AG20443 (cell line): ENCODE measurements at places on chromosomes 3 and 15.
A peak's percentile ranks its signal among the peaks of the same experiment; 100 is the strongest.

- DNase-seq: no peak
Measured at GRCh38 chr3:180855364-180855763, 57.1 kb upstream of the FXR1 start.

DNA sequence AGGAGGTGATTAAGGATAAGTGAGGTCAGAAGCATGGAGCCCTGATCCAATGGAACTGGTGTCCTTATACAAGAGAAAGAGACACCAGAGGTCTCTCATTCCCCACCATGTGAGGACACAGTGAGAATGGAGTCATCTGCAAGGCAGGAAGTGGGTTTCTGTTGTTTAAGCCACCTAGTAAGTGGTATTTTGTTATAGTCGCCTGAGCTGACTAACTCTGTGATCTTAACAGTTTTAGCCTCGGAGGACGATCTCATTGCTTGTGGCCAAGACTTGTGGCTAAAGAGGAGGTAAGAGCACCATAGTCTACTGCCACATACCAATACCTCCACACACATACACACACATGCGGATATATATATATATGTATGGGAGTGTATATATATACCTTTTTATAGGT is 73.8 kb downstream of the MCTP2 start:
- no peak for DNase-seq

- no peak for DNase-seq
Measured at GRCh38 chr15:43957724-43958123, 130.9 kb downstream of the WDR76 start.

- no peak for DNase-seq
Measured at GRCh38 chr15:82679626-82680199, 30.0 kb downstream of the AP3B2 start.

- DNase-seq: no peak
Measured at GRCh38 chr3:45894015-45894414, 7.7 kb downstream of the CCR9 start.

DNA sequence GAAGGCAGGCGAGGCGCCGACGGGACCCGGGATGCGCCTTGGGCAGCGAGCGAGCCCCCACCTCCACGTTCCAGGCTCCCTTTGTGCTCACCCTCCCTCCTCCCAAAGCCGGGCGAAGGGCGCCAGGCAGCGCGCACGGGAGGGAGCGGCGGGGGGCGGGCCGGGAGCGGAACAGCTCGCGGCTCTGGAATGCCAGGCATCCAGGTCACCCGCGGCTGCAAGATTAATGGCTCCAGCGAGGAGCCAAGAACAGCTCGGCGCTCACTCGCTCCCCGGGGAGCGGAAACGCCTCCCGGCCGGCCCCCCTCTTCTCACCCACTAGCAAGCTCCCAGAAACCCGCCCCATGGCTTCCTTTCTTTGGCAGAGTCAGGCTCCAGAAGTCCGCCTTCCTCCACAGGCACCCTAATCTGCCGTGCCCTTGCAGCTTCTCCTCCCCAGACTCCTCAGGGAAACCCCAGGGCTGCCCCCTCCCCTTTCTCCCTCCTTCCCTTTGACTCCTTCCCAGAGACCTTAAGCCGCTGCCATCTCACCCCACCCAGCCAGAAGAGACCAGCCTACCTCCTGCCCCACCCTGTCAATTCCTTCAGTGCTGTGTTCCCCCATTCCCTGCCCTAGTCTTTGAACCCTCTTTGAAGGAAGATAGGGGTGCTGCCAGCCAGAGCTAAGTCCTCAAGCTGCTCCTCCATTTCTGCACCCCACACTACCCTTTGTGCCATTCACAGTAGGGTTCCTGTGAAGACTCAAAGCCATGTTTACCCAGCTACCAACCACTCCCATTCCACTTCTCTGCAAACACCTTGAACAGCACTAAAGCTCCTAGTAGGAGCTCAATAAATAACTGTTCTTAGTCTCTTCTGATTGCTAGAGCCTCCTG is 9.9 kb downstream of the AMOTL2 start:
- DNase-seq: peak; percentile 94

DNA sequence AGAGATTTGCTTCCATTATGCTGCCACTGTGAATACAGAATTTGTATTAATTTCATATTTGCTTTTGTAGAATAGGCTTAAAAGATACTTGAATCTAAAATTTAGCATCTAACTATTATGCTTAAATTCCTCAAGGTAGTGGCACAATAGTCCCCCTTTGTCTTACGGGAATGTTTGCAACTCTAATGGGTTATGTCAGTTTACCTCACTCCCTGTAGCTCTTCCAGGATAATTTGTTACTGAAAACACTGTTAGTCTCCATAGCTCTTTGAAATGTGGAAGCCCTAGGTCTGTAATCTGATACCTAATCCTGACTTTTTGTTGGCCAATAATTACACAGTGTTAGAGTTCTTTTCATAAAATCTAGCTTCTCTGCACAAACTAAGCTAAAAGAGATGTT is 433.4 kb downstream of the PYDC2 start:
- no peak for DNase-seq

GRCh38 chr3:89032346-89033013 is 74.9 kb upstream of the EPHA3 start:
- DNase-seq: no peak

- no peak for DNase-seq
Measured at GRCh38 chr15:81006124-81006523, 5.4 kb downstream of the TLNRD1 start.

- no peak for DNase-seq
Measured at GRCh38 chr3:170350515-170351413, 6.8 kb upstream of the SKIL start.

- no peak for DNase-seq
Measured at GRCh38 chr15:50138391-50138790, 19.4 kb upstream of the ATP8B4 start.

DNA sequence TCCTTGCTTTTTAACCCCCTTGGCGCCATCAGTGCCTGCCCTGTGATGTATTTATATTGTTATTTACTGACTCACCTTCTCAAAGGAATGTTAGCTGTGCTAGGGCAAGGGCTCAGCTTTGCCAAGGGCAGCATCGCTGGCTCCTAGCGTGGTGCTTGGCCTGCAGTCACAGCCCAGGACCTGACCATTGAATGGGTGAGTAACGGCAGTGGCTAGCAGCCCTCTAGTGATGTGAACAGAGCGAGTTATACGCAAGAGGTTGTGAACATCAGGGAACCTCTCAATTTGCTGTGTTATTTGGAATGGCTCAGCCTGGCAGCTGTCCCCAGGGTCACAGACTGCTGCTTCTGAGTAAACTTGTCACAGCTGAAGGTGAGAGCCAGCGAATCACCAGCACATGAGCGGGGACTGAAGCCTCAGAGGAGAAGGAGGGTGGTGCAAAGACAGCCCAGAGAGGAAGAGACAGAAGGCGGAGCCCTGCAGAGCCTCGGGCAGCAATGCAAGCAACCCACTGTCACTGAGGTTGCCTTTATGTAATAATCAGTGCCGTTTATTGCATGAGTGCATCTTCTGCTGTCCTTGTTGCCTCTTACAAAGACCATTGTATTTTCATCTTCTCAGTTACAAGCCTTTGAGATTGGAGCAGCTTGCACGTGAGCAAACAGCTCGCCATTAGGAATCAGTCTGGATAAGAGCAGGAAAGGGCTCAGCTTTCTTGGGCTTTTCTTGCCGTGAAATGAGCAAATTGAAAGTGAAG is 158.3 kb downstream of the SLCO3A1 start:
- peak; percentile 34 for DNase-seq

DNA sequence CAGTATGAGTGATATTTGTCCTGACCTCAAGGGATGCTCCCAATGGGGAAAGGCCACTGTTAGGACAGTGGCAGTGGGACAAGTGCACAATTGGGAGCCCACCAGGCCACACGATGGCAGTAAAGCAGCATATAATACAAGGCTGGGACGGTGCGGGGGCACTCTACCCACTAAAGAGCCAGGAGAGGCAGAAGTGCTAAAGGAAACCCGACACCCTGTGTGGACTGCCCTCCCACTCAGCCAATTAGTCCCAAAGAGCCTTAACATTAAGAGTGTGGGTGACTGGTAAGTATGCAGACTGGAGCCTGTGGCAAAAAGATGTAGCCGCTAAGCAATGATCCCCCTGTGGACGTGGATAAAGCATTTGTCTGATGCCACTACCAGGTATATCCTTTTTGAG is 8.2 kb upstream of the ZNF589 start:
- DNase-seq: peak; percentile 78

- no peak for DNase-seq
Measured at GRCh38 chr3:27324686-27325085, 44.5 kb downstream of the NEK10 start.

DNA sequence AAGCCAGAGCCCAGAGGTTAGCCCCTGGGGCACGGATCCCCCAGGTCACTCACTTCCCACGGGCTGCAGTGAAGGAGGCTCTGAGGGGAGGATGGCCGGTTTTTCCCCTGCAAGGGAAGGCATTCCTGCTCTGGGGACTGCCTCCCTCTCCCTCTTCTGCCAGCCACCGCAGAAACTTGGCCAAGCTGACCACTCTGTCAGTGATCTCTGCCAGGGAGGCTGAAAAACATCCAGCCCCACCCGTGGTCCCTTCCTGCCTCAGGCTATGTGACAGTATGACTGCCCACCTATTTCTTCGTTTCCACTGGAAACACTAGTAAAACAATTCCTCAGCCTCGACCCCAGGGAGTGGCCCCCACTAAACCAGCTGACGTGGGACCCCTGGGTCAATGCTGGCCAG is 14.6 kb upstream of the FANCD2 start:
- DNase-seq: peak; percentile 42

DNA sequence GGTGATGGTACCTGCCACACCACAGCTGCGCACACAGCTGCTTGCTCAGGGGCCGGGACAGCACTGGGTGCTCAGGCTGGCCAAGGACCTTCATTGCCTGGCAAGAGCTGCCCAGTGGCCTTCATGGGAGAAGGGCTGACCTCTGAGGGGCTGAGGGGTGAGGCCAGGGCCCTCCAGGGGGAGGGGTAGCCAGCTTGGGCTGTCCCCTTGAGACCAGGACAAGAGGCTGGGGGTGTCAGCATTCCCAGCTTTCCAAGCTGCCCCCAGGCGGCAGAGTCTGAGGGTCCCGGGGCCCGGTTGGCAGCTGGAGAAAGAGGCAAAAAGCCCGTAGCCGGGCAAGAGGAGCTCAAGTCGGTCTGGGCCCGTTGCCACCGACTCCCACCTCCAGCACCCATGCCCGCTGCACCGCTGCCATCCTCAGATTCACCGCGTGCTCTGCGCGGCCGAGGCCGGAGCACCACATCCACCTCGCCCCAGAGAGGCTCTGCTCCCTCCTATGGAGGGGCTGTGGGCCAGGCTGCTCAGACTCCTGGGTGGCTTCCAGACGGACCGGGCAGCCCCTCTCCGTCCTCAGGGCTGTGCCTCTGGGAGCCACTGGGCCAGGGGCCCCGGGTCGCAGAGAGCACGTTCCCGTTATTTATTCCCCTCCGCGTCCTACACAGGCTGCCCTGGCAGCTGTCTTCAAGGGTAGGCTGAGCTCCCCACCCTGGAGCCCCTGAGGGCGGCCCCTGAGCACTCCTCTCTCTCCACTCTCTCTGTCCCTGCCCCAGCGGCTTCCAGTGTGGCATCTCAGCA is 51.5 kb downstream of the PLXNA1 start:
- DNase-seq: no peak

DNA sequence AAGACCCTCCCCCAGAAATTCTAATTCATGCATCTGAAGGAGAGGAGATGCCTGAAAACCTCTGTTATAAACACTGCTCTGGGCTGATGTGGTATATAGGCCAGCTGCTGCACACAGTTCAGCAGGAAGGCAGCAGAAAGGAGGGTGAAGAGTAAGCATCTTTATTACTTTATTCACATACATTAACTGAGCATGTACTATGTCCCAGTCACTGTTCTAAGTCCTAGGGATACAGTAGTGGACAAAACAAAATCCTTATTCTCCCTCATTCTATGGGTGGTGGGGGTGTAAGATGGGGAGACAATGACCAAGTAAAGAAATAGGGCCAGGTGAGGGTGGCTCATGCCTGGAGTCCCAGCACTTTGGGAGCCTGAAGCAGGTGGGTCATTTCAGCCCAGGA is 17.8 kb upstream of the CHRNB4 start:
- no peak for DNase-seq

DNA sequence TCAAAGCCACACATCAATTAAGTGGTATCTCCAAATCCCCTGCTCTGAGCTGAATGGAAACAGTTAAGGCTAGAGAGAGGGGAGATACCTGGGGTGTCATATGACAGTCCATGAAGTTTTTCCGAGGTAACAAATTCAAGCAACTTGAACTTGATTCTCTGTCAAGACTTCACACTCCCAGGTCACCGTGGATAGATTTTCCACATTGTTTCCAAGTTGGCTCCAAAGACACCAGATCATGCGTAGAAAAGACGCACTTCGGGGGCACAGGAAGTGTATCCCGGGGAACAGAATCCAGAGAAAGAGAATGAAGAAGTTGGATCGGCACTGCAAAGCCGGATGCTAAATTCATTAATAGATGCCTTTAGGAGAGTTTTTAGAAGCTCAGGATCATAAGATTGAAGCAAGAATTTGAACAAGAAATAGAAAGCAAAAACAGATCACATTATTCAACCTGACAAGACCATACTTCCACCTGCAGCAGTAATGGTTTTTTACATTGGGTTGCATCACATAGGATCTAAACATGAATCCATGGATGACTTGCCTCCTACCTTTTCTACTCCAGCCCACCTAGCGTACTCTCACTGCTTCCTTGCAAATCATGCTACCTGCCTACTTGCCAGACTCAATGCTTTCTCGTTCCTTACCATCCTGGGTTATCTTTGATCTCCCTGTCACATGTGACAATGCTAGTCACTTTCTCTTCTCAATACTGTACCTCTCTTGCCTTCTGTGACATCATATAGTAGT is 253.0 kb upstream of the ADAMTS9 start:
- no peak for DNase-seq

DNA sequence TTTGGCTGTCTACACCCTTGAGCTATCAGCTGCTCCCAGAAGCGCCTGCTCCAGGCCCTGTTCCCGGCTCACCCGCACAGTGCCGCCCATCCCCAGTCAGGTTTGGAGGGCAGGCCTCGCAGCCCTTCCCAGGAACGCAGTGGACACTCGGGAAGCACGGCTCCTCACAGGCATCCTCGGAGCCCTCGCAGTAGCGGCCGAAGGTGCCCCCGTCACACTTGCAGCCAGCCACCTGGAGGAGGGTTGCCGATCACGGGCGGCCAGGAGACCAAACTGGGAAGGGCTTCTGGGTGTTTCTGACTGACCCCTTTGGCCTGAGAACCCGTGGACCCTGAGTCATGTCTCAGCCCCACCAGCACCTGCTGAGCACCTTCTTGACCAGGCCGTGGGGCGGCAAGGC is 33.4 kb downstream of the MUC20 start:
- DNase-seq: no peak

- DNase-seq: peak; percentile 45
Measured at GRCh38 chr3:141444586-141445285, 42.1 kb upstream of the RASA2 start.

GRCh38 chr15:70375006-70375431 is 277.3 kb upstream of the TLE3 start:
- no peak for DNase-seq

DNA sequence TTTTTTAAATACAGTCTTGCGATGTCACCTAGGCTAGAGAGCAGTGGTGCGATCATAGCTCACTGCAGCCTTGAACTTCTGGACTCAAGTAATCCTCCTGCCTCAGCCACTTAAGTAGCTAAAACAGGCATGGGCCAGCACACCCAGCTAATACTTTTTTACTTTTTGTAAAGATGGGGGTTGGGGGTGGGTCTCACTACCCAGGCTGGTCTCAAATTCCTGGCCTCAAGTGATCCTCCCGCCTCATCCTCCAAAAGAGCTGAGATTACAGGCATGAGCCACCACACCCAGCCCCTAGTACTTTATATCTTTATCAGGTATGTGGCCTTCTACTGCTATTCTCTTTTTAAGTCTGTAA is 8.3 kb downstream of the PEAK1 start:
- DNase-seq: no peak

GRCh38 chr3:54671511-54671910 is 256.3 kb downstream of the LRTM1 start:
- no peak for DNase-seq
